CD4-positive, alpha-beta T cell treated with Interleukin-6 at 100 ng/mL for 8 hours (primary cell): ENCODE measurements at places on chromosomes 2 and 18.

GRCh38 chr2:231527091-231527395 is 3.2 kb downstream of the NMUR1 start:
- DNase-seq, result no peak

- no peak for DNase-seq
These were observed 36.0 kb downstream of the PAIP2B start for GRCh38 chr2:71190656-71191569.

DNA sequence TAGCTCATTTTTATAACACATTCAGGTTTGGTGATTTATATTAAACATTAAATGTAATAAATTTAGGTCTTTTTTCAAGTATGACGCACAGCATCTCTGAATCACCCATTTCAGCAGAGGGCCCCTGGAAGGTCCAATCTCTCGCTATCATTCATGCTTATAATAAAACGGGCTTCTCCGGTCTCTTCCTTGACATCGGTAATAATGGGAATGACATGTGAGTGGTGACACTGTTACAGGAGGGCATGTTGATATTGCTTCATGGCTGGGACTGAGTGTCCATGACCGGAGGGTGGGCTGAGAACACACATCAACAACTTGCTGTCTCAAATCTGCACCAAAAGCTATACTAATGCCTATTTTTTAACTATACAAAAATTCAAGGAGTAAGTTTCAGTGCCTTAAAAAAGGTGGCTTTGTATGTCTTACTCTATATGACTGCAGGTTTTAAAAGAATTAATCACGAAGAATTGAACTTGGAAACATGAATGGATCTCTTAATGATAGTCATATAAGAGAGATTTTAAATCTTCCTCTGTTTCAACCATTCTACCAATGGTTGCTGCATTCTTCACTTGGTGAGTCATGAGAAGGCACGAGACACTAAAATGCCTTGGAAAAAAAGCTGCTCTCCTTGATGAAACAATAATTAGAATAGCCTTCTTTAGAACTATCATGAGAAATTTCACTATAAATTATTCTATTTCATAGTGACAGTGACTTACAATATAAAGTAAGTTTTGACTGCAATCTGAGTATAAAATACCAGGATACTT is 101.9 kb upstream of the NRP2 start:
- DNase-seq, result no peak

DNA sequence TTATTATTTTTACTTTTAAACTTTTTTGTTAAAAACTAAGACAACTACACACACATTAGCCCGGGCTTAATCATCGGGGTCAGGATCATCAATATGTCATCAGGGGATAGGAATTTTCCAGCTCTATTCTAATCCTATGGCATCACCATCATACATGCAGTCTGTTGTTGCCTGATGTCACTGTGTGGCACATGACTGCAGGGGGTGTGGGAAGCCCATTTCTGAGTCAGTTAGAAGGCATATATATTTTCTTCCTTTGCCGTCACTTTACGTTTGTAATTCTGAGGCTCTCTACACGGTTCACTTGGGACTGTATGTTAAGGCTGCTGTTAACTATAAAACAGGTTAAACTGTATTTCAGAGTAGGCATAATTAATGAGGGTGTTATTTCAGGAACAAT is 144.4 kb upstream of the ITGA6 start:
- no peak for DNase-seq

GRCh38 chr2:173734797-173735196 is 230.4 kb downstream of the SP3 start:
- DNase-seq, result no peak
